Mesothelial cell of epicardium (in vitro differentiated cells): ENCODE measurements at places on chromosomes 6 and 20.
A peak's percentile ranks its signal among the peaks of the same experiment; 100 is the strongest.

DNA sequence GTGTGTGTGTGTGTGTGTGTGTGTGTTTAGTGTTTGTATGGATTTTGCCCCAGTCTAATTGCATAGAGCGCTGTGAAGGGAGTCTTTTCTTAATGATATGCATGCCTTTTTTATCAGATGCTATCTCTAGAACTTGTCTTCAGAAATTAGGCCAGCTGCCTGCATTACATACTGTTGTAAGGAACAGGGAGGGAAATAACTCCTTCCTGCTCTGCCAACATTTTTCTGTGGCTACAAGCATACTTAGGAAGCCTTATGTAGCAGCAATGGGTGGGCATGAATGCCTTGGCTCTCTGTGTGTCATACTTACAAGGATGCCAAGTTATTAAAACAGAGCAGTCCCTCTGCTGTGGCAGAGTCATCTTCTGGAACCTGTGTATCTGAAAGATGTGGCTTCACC lies 8.0 kb upstream of the COL21A1 start:
- no peak for DNase-seq

DNA sequence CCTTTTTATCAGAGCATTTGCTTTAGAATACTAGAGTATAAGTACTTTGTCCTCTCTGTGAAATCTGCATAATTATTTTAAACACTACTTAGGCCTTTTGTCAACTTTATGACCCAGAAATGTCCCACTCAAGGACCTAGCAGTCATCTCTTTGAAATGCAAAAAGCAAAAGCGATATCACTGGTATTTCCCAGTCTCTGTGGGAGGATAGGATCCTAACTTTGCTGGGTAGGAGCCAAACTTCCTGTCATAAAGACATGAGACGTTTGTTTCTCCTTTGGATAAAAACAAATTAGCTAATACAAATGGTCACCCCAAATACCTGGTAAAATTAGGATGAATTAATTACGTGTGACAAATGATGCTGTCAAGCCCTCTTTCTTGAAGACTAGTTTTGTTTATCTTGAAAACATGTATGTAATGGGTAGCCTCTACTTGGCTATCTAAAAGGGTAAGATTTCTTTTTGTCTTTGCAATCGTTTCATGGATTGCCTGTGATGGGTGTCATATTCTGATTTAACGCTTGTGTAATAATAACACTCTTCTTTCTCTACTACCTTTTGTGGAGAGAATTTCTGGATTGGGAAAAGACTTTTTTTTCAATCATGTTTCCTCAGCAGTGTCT lies 36.2 kb downstream of the DCDC2 start:
- DNase-seq: no peak

DNA sequence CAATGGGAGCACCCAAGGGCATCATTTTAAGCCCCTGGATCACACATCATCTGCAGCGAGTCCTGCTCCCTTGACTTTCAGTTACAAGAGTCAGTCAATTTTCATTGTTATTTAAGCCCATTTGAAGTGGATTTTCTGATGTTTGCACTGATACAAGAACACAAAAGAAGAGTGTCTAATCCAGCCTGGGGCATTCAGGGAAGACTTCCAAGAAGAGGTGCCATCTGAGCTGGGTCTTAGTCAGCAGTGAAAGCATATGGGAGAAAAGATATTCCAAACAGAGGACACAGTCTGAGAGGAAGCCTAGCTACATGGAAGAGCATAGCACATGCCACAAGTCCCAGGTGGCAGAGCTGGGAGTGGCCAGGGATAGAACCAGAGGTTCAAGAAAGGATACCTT lies 10.4 kb upstream of the FOXP4 start:
- no peak for DNase-seq

GRCh38 chr20:55070001-55070400 lies 594.6 kb downstream of the DOK5 start:
- DNase-seq: no peak

- no peak for DNase-seq
These were observed 27.9 kb upstream of the SGK1 start for GRCh38 chr6:134345789-134346188.

- no peak for DNase-seq
These were observed 1120.1 kb upstream of the CITED2 start for GRCh38 chr6:140494321-140495108.

DNA sequence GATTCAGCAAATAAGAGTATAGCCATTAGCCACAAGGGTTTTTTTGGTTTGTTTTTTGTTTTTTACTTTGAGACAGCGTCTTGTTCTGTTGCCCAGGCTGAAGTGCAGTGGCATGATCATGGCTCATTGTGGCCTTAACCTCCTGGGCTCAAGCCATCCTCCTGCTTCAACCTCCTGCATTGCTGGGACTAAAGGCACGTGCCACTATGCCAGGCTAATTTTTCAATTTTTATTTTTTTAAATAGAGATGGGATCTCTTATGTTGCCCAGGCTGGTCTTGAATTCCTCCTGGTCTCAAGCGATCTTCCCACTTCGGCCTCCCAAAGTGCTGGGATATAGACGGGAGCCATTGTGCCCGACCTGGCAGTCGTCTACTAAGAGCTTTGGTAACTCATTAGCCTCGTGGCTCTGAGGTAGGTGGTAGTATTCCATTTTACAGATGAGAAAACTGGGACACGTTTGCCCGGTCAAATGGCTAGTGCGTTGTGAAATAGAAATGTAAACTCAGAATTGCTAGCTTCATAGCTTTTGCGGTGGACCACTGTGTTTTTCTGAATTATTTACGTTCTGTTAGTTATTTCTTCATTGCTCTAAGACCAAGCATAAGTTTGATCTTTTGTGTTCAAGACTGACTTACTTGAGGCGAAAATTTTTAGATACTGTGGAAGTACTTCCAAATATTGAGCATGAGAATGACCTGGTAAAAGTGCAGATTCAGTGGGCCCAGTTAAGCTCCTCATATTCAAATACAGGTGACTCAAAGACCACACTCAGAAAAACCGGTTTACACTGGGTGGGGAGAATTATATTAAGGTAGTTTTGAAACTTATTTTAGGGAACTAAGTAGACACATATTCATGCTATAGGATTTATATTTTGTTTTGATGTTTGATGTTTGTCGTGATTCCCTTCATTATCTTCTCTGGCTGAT lies 2.1 kb downstream of the PANK2 start:
- DNase-seq: no peak

- DNase-seq: peak; percentile 79
These were observed at the start of gene RAET1G for GRCh38 chr6:149922642-149923326. TSS of gene RAET1G (minus strand) at chr6:149923121. CDS start at chr6:149923010, 111 bp downstream.

- DNase-seq: no peak
These were observed 52.1 kb upstream of the BEND6 start for GRCh38 chr6:56902641-56903464.

- no peak for DNase-seq
These were observed 298.7 kb upstream of the MARCKS start for GRCh38 chr6:113558431-113558830.

GRCh38 chr20:23646106-23646873 lies 8.5 kb upstream of the CST3 start:
- DNase-seq: no peak

DNA sequence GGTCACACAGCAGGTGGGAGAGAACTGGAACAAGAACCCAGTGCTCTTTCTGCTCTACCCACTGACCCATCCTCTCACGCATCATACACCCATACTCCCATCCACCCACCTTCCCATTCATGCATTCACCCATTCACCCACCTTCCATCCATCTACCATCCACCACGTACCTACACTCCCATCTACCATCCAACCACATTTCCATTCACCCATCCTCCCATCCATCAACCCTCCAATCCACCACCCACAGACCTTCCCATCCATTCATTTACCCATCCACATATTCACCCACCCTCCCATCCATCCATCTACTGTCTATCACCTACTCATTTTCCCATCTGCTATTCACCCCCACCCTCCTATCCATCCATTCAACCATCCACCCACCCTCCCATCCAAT lies 17.2 kb upstream of the RSPO4 start:
- DNase-seq: no peak

DNA sequence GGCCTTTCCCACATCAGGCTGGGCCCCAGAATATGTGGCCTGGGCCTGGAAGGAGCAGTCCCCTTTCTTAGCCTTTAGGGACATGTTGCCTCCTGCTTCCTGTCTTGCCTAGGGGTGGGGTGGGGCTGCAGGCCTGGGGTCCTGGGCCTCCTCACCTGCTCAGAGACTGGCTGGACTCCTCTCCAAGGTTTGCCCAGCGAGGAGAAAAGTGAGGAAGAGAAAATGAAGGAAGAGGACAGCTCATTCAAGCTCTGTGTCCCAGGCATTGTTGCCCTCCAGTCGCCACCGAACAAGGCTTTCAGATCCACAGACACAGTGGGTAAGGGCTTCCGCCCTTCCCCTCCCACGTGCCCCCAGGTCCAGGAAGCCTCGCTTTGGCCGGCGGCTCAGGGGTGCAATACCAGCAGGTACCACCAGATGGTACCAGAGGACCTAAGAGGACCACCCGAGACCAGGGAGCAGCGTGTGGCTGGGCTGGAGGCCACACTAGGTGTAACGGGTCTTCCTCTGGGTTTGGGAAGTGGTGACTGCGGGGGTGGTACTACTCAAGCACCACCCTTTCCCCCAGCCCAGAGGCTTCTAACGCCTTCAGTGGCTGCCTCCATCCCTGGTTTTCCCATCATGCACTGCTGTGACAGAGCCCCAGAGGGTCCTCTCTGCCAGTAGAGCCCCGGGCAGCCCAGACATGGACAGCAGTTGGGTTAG lies 5.5 kb upstream of the BAK1 start:
- peak; percentile 85 for DNase-seq

DNA sequence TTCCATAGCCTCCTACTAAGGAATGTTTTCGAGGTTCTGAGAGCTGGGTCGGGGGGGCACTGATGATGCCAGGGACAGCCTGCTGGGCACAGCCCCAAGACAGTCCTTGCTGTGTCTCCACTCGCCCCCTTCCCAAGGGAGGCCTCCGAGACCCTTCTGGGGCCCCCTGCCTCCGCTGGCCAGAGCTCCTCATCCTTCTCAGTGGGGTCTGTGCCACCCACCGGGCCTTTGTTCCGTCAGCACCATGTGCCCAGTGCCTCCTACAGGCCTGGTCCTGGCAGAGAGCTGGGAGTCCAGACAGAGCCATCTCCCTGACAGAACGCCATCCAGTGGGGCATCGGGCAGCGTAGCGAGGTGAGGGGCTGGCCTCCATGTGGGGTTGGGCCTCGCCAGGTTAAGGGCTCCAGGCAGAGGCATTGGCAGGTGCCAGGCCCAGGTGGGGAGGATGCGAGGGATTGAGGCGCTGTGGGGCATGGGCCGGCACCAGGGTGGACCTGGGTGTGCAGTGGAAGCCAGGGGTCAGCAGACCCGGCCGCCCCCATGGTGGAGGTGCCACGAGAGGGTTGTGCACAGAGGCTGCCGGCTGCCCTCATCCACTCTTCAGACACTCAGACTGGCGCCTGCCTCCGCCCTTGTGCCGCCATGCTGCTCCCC lies 13.3 kb downstream of the RBM38 start:
- no peak for DNase-seq

GRCh38 chr6:140602431-140603248 lies 1228.2 kb upstream of the CITED2 start:
- no peak for DNase-seq

DNA sequence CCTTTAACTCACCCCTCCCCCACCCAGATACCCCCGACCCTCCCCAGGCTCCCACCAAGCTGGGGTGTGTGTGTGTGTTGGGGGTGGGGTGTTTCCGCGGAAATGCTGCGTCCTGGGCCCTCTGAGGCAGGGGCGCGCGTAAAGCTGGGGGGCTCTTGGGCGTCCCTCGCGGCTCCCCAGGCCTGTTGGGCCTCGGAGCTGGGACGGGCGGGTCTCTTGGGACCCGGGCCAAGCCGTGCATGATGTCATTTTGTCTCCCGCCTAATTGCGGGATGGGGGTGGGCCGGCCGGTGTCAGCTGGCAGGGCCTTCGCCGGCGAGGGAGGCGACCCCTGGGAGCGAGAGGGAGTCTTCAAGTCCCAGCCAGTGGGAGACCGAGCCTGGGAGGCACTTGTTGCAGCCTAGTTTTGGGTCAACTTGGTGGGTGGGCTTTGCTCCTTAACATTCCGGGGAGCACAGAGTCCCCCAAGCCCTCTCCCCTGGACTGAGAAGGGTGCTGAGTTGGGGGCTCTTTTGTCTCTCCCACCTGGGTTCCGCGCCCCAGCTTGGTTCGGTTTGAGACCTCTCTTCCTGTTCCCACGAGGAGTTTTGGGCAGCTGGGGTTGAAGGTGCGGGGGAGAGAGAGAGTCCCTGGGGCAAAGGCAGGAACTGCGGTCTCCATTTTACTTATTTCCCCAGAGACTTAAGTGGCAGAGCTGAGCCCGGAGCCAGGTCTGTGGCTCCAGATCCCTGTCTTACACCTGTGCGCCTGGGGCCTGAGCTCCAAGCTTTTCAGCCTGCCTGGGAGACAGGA lies 623 bp downstream of the MYBL2 start:
- DNase-seq: no peak

DNA sequence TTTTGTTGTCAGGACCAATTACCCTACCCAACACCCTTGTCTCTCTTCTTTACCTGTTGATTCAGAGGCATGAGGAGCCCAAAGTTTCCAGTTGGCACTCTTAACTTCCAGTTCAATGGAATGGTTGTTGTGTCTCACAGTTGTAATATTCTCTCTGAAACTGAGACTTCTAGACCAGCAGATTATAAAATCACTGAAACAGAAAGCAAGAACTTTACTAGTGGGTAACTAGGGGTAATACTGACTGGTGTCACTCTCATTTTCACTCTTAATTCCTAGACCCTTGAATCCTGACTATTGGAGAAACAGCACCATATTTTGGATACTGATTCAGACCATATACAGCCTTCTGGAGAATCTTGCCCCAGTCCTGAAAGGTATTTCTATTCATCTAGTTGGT lies 140.2 kb upstream of the MMS22L start:
- no peak for DNase-seq

DNA sequence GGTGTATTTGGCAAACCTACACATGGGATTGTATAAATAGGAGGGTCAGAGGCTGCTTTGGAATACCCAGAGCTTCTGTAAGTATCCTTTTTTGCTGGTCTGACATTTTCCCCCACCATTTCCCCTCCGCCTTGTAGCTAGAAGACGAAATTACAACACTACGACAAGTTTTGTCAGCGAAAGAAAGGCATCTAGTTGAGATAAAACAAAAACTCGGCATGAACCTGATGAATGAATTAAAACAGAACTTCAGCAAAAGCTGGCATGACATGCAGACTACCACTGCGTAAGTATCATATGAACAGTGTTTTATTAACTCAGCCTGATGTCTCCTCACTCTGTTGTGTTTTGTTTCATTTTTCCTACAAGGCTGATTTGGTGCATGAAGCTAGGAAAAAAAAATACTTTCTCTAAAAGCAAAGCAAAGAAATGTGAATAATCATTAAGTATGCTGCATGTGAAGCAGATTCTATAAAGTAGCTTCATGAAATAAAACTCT lies 72.7 kb downstream of the HDDC2 start:
- no peak for DNase-seq

GRCh38 chr6:11309947-11310665 lies 77.6 kb upstream of the NEDD9 start:
- DNase-seq: no peak

- no peak for DNase-seq
These were observed 101.1 kb downstream of the DLGAP4 start for GRCh38 chr20:36407199-36407733.

DNA sequence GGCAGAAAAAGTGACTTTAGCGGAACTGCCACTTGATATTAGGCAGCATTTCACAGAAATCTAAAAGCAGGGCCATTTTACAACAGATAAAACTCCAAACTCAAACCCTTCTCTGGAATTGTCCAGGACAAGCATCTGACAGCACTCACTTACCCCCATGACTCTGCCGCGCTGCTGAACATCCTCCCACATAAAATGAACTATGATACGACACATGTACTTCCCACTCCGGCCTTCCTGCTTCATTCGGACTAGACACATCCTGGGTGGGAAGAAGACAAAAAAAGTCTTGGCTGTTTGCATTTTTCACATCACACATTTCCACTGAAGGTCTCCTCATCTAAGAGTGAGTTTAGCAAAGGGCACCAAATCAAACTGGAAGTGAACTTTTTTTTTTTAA lies 54.8 kb upstream of the FAM83C start:
- no peak for DNase-seq
